ENCODE measurements at places on chromosomes 5 and 9.
A peak's percentile ranks its signal among the peaks of the same experiment; 100 is the strongest.

DNA sequence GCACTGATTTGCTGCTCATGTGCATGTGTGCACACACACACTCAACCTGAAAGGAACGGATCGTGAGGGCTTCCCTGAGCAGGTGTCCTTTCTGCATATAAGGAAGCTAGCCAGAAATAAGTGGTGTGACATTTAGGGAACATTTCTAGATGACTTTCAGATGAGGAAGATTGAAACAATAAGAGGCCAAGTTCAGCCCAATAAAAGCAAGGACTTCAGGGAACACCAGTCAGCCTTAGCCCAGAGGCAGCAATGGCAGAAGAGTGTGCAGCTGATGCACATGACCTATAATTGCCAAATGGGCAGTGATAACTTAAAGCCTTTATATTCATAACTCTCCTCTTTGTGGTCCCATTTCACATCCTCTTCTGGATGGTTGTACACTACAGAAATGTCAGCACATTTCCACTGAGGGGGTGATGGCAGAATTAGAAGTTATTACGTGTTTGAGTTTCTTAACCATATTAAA lies 255.5 kb downstream of the TRIM32 start:
- no peak for DNase-seq

DNA sequence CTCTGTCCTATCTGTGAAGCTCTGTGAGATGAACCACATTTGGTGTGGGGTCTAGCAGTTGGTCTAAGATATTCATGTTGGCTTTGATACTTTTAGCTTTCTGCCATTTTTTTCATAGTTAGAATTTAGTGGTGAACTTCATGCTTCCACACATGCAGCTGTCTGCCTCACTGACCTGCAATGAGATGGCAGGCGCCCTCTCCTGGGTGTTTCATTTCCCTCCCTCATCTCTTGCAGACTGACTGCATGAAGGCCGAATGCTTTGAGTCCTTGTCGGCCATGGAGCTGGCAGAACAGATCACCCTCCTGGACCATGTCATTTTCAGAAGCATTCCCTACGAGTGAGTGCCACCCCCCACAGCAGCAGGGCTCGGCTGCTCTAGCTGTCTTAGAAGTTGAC lies 26.1 kb upstream of the CKMT2 start:
- peak; percentile 13 for DNase-seq

- DNase-seq: no peak
Observed at GRCh38 chr5:65172486-65173129, 309.1 kb downstream of the ADAMTS6 start.

GRCh38 chr9:89766991-89767390 lies 162.2 kb downstream of the GADD45G start:
- DNase-seq: no peak

GRCh38 chr5:97067296-97067850 lies 75.0 kb downstream of the LIX1 start:
- no peak for DNase-seq

GRCh38 chr9:92616655-92617111 lies 53.2 kb downstream of the IPPK start:
- DNase-seq: no peak
